ENCODE measurements at places on chromosomes 11 and 22.
A peak's percentile ranks its signal among the peaks of the same experiment; 100 is the strongest.

GRCh38 chr11:119886667-119887230 lies 157.7 kb upstream of the NECTIN1 start:
- no peak for DNase-seq

GRCh38 chr11:119236891-119237290 lies 30.8 kb downstream of the CBL start:
- no peak for DNase-seq

- no peak for DNase-seq
These were observed 339.5 kb upstream of the CADM1 start for GRCh38 chr11:115843685-115844084.

DNA sequence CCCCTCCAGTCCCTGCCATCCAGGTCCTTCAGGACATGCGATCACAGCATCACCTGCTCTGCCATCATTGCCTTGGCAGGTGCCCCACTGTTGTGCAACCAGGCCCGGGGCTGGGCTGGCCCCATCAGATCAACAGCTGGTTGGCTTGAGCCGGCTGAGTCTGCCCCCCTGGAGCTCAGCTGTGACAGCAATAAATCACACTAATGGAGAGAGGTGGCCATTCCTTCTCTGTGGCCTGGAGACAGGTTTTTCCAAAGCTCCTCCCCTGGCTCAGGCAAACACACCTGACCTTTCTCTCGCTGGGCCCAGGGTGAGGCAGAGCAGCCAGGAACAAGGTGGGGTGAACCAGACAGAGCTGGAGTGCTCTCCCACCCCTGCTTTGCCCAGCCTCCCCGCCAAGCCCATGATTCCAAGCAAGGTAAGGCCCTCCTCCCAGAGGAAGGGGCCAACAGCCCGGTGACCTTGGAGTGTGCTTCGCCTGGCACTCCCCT lies 8.9 kb upstream of the FXYD2 start:
- DNase-seq: no peak

- DNase-seq: no peak
These were observed 332.4 kb downstream of the TBC1D22A start for GRCh38 chr22:47094861-47095330.

GRCh38 chr22:23357053-23357452 lies 176.7 kb downstream of the BCR start:
- DNase-seq: no peak

- DNase-seq: no peak
These were observed 7.2 kb downstream of the PIWIL4 start for GRCh38 chr11:94574193-94574961.

- DNase-seq: no peak
These were observed 341.5 kb downstream of the CASP12 start for GRCh38 chr11:104556606-104557301.

DNA sequence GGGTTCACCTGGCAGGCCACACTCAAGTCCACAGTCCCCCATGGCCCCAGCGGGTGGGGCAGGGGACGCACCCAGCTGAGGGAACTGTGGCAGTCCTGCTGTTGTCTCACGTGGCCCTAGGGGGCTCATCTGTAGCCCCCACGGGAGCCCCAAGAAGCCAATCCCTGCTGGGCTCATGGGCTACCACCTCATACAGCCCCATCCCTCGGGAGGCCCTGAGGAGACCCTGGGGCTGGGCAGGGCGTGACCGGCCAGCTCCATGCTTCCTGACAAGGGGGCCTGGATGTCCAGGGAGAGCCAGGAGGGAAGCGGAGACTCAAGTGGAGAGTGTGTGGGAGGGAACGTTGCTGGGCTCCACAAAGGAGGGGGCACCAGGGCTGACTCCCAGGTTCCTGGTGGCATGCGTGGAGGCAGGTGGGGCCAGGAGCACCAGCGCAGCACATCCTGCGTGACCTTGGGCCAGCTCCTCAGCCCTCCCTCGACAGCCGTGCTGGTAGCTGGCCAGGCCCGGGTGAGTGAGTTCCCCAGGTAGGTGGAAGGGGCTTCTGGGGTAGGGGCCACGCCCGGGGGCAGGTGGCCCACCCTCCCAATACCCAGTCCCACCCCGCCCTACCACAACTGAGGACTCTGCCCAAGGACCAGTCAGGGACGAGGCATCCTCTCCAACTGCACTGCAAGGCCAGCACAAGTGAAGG lies 7.9 kb downstream of the RTN4R start:
- DNase-seq: no peak

DNA sequence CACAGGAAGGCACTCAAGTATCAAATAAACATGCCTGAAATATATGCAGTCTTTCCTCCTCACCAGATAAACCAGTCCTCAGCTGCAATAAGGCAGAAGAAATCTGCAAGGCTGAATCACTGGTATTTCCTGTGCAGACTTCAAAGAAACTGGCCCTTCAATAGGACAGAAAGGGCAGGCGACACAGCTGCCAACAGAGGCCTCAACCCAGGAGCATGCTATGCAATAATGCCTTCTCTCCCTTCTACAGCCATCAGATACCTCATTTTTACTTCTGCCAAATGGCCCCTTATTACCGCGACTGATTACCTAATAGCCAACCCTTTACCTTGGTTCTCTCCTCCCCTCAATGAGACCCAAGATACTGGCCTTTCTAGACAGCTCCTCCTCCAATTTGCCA lies 8.0 kb downstream of the NUMA1 start:
- DNase-seq: peak; percentile 30

DNA sequence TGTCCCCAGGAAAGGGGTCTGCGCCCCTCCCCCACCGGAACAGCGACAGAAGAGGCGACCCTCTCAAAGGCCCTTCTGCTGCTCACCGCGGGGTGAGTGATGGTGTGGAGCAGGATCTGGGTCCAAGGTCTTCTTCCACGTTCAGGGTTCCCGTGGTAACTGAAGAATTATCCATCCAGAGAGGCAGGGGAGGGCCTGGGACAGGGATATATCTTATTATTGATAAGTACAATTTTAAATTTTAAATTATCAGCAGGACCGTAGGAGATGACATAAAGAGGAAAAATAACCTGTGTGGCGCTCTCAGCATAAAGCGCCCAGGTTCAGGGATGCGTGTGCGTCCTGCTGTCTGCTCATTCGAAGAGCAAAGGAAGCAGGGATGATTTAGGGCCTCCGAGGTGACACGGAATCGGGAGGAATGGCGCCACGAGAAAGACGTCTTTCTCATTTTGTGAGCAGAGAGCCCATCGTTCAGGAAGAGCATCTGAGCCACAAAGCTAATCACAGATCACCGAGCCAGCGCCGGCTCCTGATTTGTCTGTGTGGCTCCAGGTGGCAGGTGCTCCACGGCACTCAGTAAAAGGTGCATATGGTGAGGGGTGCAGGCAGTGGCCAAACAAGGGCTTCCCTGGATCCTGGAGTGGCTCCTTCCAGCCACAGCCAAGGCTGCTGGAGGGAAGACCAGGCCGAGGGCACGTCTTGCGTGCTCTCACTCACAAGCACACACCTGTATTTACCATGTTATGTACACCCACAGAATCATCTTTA lies 19.3 kb downstream of the KRTAP5-5 start:
- DNase-seq: no peak

DNA sequence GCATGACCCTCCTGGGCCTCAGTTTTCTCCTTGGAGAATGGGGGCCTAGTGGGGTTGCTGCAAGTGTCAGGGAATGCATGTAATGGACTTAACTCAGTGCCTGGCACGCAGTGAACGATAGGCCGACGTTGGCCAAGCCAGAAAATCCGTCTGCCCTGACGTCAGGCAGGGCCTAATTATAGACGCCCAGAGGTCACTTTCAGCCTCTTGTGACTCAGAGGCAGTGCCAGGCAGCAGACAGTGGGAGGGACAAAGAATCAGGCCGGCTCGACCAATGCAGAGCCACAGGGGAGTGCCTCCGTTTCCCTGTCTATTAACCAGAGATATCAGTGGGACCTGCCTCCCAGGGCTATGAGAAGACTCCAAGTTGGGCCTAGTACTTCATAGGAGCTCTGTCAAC lies 115.0 kb downstream of the MN1 start:
- no peak for DNase-seq

DNA sequence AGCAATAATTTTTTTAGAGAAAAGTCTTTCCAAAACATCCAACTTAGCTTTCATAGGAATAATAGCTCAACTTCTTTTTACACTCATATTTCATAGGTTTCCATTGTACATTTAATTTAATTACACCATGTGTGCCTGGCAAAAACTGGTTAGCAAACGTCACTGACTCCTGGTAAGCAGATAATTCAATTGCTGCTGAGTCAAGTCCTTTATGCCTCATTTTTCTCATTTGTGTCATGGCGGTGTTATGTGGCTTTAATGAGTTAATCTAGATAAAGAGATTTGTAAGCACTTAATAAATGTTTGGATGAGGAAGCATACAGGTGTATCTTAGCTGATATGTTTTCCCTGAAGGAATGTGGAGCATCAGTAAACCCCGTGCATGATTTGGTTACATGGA lies 41.2 kb upstream of the PAK1 start:
- no peak for DNase-seq

DNA sequence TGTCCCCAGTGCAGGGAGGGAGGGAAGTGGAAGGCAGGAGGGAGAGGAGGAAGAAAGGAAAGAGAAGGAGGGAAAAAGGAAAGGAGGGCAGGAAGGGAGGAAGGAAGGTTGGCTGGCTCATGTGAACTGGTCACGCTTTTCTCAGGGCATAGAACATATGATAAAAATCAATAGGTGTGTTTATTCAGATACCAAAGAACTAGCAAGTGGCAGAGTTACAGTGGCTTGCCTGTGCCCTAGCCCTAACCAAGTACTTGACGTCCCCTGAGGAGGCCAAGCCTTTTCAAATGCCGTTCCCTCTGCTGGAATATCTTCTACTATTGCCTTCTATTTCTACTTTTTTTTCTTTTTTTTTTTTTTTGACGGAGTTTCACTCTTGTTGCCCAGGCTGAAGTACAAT lies 33.5 kb downstream of the CHRDL2 start:
- no peak for DNase-seq

DNA sequence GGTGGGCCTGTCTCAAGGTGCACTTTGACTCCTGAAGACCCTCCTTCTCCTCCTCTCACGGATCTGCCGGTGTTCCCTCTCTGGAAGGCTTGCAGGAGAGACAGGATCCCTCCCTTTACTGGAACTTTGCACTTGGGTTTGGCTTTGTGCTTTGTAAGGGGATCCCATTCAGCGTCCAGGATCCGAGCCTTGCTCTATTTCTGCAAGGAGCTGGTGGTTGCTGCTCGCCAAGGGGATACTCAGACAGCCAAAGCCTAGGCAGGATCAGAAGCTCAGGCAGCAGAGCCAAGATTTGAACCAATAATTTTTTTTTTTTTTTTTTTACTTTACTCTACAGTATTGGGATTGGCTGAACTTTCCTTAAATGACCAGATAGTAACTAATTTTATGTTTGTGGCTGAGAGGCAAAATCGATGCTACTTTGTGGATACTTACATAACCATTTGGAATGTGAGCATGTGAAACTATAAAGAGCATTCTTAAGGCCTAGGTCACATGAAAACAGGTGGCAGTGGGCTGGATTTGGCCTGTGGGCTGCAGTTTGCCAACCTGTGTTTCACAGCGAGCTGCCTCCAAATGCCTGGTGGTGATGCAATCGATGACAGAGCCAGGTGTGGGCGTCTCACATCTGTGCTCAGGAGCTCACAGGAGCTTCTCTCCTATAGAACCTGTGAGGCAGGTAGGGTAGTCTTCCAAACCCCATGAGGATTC lies 25.2 kb downstream of the BCR start:
- DNase-seq: no peak

DNA sequence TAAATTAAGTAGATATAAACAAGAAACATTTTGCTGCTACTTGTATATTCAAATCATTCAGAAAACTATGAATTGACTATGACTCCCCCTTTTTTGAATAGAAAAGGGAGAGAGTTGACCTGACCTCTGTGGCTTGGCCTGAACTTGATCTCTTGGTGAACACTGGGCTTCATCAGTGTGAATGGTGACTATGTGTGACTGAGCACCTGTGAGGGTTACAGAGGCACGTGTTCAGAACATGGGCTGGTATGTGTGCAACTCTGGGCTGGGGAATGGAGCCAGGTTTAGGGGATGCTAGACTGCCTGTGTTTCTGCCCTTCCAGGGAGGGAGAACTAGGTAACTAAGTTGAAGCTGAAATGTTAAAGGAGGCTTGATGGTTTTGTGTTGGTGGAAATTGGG lies 29.2 kb downstream of the HSD17B12 start:
- DNase-seq: no peak

- no peak for DNase-seq
These were observed 1169.3 kb downstream of the LRRC4C start for GRCh38 chr11:40290171-40290631.

DNA sequence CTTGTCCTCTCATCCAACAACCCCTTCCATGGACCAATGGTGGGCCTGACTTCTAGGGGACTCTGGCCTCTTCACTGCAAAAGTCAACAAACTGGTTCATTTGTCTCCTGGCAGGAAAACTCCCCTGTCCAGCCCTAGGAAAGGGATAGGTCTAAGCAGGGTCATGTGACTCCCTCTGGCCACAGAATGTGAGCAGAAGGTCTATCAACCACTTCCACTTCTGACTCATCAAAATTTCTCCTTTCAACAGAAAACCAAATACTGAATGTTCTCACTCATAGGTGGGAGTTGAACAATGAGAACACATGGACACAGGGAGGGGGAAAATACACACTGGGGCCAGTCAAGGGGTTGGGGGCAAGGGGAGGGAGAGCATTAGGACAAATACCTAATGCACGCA lies 1.3 kb upstream of the ISX start:
- DNase-seq: no peak

- no peak for DNase-seq
These were observed 73.3 kb downstream of the GLYATL1 start for GRCh38 chr11:59012398-59013265.

DNA sequence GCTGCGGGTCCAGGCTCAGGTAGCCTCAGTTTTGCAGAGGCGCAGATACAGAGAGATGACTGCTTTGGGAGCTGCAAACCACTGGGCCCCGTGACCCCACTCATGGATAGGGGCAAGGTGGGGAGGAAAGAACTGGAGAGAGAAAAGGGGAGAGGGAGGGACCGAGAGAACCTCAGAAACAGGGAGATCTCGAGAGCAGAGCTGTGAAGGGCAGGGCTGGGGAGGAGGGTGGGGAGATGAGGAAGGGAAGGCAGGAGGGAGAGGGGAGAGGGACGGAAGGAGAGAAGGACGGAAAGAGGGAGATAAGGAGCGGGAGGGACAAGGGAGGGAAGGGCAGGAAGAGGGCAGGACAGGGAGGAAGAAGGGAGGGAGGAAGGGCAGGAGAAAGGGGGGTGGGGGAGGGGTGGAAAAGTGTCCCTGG lies 46.3 kb downstream of the IGLL1 start:
- no peak for DNase-seq

GRCh38 chr11:64772303-64773018 lies 5.9 kb downstream of the SF1 start:
- no peak for DNase-seq

DNA sequence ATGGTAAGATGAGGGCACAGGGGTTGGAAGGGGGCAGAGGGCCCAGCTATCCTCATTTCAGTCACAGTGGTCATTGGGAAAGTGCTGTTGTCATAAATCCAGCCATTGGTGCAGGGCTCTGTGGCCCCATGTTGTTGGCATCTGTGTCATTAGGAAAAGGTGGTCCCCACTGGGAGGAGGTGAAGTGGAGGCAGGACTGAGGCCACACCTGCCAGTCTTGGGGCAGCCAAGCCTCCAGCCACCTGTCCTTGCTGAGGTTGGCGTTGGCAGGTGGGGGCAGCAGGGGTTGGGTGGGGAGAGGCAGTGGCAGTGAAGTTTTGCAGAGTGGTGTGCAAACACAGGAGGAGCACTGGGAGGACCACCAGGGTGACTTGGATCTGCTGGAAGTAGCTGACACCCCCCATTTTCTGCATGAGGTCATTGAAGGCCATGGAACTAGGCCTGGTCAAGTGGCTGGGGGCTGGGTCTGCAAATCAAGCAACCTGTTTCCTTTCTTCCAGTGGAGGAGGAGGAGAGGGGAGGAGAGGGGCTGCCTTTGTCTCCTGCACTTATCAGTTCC lies 25.3 kb downstream of the SLC22A6 start:
- DNase-seq: no peak

GRCh38 chr11:6438979-6439571 lies 1.7 kb downstream of the HPX start:
- peak; percentile 67 for DNase-seq

All from CD4-positive, alpha-beta T cell treated with Interleukin-17A for 4 hours (primary cell).